Placental epithelial cell (primary cell): ENCODE measurements at places on chromosomes 13 and 19. TPM values are rescaled to one million over a fixed set of nuclear protein-coding genes. Genes with fewer than 3 reads are reported as not detected.

Gene B3GNT3
- 7.1 and 10.4 TPM in 2 replicates for total RNA-seq

Gene GJA3
- total RNA-seq, result under 0.01 and 0.22 TPM in 2 replicates

Gene GRK1
- under 0.01 TPM in 1 of 2 replicates, not detected in the other for total RNA-seq

Gene PLK5
- not detected in 2 replicates for total RNA-seq

Gene FGF9
- not detected in 2 replicates for total RNA-seq

Gene CGB2
- total RNA-seq, result not detected in 2 replicates

Gene ACER1
- total RNA-seq, result 0.11 TPM in 1 of 2 replicates, not detected in the other

Gene ADGRE1
- not detected in 2 replicates for total RNA-seq

Gene SLC10A2
- total RNA-seq, result not detected in 2 replicates

Gene ZNF667
- total RNA-seq, result 4.3 and 6.7 TPM in 2 replicates

Gene GPR180
- 8.6 and 22.0 TPM in 2 replicates for total RNA-seq

Gene KLK2
- total RNA-seq, result not detected in 2 replicates

Gene CERS1
- total RNA-seq, result not detected in 2 replicates

Gene TIMM50
- total RNA-seq, result 35.3 and 58.7 TPM in 2 replicates

Gene FFAR1
- not detected in 2 replicates for total RNA-seq

Gene ADGRL1
- total RNA-seq, result 4.0 and 7.5 TPM in 2 replicates

Gene SERTAD3
- total RNA-seq, result 55.0 and 79.2 TPM in 2 replicates

Gene NECTIN2
- 97.9 and 98.9 TPM in 2 replicates for total RNA-seq

Gene SLITRK6
- 155 and 272 TPM in 2 replicates for total RNA-seq

Gene GPR12
- not detected in 2 replicates for total RNA-seq

Gene DEDD2
- total RNA-seq, result 12.2 and 16.4 TPM in 2 replicates

Gene GAPDHS
- not detected in 2 replicates for total RNA-seq

Gene ADAMTS10
- 0.22 and 16.9 TPM in 2 replicates for total RNA-seq

Gene CPB2
- 1.6 TPM in 1 of 2 replicates, not detected in the other for total RNA-seq

Gene C19orf18
- not detected in 2 replicates for total RNA-seq

Gene LIM2
- total RNA-seq, result not detected in 2 replicates
